ENCODE measurements at places on chromosomes 2 and 18.
A peak's percentile ranks its signal among the peaks of the same experiment; 100 is the strongest.

GRCh38 chr2:144583741-144584453, 64.0 kb upstream of the ZEB2 start:
- DNase-seq: peak; percentile 82

DNA sequence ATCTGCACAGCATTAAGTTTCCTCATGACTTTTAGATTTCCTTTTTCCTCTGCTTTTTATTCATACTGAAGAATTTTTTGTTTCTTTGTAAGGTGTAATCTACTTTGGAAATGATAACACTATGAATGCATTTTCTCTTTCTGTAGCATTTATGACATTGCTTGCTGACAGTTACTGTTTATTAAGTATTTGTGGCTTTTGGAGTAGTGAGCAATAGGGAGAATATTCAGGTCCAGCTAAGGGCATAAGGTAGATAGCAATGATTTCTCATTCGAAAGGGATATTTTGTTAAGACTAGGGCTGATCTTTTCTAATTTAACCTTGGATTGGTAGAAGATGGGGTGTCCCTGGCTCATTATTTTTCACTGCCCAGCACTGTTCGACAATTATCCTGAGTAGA, 80.3 kb downstream of the XRCC5 start:
- DNase-seq: no peak

DNA sequence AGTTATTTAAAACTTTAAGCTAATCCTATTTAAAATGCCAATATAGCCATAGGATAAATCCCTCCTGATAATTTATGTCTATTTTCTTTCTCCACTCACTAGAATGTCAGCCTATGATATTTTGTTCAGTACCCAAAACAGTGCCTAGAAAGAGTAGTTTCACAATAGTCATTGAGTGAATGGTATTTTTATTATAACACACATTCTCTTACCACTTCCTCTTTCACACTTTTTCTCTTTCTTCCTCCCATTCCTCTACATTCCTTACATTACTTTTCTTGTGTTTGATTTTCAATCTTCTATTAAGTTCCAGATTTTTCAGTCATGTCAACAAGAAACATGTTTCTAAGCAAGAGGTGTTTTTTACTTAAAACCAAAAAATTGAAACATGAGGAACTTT, 327.6 kb upstream of the UBE2E3 start:
- no peak for DNase-seq

- DNase-seq: no peak
Measured at GRCh38 chr2:48430528-48431094, 99.3 kb upstream of the STON1 start.

DNA sequence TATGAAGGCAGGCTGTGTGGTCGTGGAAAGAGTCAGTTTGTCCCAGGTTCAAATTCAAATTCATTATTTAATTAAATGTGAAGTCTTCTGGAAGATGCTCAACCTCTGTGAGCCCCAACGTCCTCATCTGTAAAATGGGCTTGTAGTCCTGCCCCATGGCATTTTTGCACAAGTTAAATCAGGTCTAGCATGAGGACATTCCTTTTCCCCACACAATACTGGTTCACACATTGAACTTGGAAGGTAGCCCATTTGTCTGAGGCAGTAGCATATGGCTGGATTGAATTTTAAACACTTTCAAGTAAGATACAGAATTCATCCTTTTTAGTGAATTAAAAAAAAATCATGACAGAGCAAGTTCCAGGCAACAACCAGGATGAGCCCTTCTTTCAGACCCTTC, 665.4 kb upstream of the HS6ST1 start:
- DNase-seq: no peak

- no peak for DNase-seq
Measured at GRCh38 chr2:12060886-12061285, 314.5 kb downstream of the LPIN1 start.

DNA sequence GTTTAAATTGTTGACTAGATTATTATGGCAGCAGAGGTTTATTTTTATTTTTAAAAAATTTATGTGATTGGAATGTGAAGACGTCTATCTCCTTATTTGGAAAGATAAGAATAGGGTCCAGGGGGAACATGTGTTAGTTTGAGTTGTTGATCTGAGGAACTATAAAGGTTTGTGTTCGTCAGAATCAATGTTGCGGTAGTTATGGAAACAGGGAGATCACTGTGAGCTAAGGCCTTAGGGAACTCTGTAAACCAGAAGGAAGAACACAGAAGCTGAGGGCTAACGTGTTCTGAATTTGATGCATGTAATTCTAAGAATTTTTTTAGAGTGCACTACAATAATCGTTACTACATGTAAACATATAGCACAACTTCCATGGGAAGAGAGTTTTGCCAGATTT, 168.5 kb upstream of the ZSWIM2 start:
- no peak for DNase-seq

GRCh38 chr2:239398521-239398921, 2.3 kb downstream of the HDAC4 start:
- no peak for DNase-seq

- no peak for DNase-seq
Measured at GRCh38 chr2:100072503-100072902, 69.9 kb downstream of the AFF3 start.

- DNase-seq: no peak
Measured at GRCh38 chr18:45275367-45276113, 339.7 kb upstream of the SLC14A2 start.

- DNase-seq: peak; percentile 21
Measured at GRCh38 chr2:157782057-157782845, 93.9 kb downstream of the ACVR1 start.

DNA sequence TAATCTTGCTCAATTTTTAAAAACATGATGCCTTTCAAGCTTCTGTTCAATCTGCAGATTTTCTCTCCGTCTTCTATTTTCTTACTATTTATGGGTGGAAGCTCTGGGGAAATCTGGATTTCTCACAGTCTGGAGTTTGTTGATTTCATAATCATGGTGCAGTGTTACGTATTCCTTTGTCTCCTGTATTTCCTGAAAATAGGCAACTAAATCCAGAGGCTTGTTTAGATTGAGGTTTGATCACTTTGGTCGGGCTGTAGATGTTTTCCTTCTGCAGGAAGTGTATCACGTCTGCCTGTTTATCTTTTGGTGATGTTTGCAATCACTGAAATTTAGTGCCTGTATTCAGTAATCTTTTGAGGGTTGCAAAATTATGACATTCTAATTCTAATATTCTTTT, 487.7 kb downstream of the LRRTM4 start:
- no peak for DNase-seq

- DNase-seq: no peak
Measured at GRCh38 chr2:75614162-75614651, 32.4 kb upstream of the MRPL19 start.

DNA sequence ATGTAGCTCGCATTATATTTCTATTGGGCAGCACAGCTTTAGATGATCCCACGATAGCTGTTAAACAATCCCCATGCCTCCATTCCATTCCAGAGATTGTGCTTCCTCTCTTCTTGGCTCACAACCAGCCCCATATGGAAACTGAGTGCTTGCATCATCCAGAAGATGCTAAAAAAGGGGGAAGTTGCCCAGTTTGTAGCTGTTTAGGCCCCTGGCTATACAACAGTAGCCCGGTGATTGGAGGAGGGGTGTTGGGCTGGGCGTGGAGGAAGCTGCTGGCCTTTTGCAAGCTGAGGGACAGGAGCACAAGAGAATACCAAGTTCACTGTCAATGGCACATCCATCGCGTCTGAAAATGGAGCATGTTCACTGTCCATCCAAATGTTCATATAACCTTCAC, 360.2 kb downstream of the ALK start:
- DNase-seq: no peak

- DNase-seq: peak; percentile 7
Measured at GRCh38 chr2:66575625-66576310, 140.8 kb downstream of the MEIS1 start.

DNA sequence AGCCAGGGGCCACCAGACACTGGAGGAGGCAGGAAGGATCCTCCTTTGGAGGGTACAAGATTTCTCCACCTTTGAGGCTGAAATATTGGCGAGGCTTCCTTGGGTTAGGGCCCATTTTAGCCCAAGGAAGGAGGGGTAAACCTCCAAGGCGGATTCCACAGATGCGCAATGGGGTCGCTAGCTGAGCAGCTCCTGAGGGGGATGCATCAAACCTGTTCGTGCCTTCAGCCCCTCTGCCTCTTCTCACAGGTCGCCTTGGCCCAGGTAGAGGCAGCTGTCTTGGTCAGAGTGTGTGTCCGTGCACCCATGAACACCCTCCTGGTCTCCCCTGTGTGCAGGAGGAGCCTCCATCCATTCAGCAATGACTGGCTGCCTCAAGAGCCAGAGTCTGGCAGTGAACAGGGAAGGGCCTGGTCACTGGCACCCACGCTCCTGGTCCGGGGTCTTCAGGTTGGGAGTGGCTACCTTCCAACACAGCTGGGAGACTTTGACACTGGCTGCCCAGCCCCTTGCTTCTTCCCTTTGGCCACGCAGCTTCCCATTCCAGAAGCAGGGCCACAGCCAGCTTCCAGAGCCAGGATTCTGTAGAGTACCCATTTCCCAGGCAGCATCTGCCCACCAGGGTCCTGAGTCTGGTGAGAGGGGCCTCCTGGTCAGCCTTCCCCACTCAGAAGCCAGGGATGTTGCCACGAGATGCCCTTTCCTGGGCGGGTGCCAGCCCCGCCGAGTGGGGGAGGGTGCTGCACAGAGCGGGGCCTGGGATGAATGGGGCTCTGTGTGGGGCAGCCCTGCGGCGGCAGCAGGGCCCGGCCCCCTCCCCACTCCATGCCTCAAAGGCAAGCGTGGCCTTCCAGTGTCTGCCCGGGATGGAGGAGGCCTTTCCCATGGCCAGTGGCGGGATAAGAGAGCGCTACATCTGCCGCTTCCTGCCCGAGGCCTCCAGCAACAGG, 95.8 kb upstream of the GPC1 start:
- no peak for DNase-seq

DNA sequence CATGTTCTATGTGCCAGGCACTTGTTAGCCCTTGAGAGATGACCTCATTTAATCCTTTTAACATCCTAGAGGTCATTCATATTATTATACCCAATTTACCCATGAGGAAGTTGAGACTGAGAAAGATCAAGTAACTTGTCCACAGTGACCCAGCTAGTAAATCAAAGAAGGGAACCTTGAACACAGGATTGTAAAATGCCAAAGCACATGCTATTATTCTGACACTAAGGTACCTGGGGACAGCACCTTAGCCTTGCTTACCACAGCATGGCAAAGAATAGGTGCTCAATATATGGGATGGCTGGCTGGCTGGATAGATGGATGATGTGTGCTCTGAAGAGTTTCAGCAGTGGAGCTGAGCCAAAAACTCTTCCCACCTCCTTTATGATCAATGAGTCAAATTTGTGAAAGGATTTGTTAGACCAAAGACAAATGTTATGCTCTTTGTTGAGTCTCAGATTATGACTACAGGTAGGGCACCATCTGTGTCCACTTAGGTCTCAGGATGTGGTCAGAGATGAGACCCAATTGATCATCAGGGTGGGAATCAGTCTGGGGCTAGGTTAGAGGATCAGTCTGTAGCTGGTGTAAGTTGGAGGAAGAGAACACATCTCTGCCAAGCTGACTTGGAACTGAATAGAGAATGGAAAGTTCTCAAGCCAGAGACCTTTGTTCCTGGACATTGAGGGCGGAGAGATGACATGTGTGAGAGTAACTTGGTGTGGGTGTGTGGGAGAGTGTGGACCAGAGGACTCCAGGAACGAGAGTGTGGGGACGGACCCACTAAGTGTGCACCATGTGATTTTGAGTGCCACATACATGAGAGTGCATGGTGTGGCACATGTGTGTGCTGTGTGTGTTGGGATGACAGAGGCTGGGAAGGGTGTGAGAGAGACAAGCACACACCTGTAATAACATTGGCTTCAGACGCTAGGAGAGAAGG, 16.3 kb upstream of the PKDCC start:
- DNase-seq: no peak

DNA sequence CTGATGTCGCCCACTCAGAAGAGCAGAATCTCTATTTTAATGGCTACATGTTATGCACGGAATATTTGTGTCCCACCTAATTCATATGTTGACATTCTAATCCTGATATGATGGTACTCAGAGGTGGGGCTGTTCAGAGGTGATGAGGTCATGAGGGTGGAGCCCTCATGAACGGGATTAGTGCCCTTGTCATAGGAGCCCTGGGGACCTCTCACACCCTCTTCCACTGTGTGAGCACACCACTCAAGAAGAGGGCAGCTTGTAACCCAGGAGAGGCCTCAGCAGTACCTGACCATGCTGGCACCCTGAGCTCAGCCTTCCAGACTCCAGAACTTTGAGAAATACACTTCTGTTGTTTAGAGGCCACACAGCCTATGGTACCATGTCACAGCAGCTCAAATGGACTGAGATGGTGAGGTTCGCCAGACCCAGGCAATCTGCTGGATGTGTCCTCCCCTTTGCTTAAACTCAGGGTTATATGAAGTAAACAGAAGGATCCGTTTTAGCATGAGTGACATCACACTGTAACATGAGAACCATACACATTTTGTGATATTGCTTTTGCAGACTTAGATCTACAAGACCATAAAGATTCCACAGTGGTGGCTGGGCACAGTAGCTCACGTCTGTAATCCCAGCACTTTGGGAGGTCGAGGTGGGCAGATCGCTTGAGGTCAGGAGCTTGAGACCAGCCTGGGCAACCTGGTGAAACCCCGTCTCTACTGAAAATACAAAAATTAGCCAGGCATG, 48.7 kb downstream of the ATOH8 start:
- no peak for DNase-seq

GRCh38 chr18:22046473-22046872, 122.9 kb upstream of the GATA6 start:
- DNase-seq: no peak

- DNase-seq: no peak
Measured at GRCh38 chr18:69432847-69433246, 32.2 kb downstream of the DOK6 start.

DNA sequence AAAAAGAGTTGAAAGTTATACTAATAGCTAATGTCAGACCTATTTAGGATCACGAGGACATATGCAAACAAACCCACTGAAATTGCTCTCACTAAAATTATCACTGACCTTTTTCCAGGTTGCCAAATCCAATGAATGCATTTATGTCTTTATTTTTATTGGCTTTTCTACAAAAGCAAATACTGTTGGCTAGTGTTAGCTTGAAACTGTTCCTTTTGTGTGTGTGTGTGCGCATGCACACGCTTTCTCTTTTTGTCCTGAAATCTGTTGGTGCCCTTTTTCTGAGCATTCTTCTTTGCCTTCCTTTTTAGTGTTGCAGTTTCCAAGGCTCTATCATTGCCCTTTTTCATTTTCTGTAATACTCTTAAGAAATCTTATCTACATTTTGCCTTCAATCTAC, 1269.2 kb downstream of the LRP1B start:
- no peak for DNase-seq

- no peak for DNase-seq
Measured at GRCh38 chr2:232483311-232483922, 4.2 kb downstream of the ECEL1 start.

GRCh38 chr2:100614455-100615000, 51.7 kb downstream of the PDCL3 start:
- DNase-seq: no peak

GRCh38 chr2:230219419-230220331, at the start of gene SP110:
Gene SP110, minus strand, starts transcription at chr2:230219984. Its CDS starts 3,057 bp downstream, at chr2:230216927.
- DNase-seq: peak; percentile 85

- no peak for DNase-seq
Measured at GRCh38 chr2:201932511-201932910, 101.1 kb upstream of the FZD7 start.

All from AG08395 (cell line).